ENCODE measurements at places on chromosomes 6 and 20. TPM values are rescaled to one million over a fixed set of nuclear protein-coding genes. Genes with fewer than 3 reads are reported as not detected.

HSPA12B gene
- 11.8 TPM for polyA plus RNA-seq

HAO1 gene
- polyA plus RNA-seq = not detected

PRRT1 gene
- 3.9 TPM for polyA plus RNA-seq

PKIB gene
- polyA plus RNA-seq = 1.5 TPM

KCNK17 gene
- 0.10 TPM for polyA plus RNA-seq

LRRN4 gene
- polyA plus RNA-seq = 15.1 TPM

SIRPG gene
- not detected for polyA plus RNA-seq

ERGIC3 gene
- polyA plus RNA-seq = 369 TPM
